Stimulated activated CD8-positive, alpha-beta memory T cell treated with anti-CD3 and anti-CD28 coated beads, Interleukin-7, amount 100 ng/mL, for 48 hours (primary cell): ENCODE measurements at places on chromosomes 4 and X.

DNA sequence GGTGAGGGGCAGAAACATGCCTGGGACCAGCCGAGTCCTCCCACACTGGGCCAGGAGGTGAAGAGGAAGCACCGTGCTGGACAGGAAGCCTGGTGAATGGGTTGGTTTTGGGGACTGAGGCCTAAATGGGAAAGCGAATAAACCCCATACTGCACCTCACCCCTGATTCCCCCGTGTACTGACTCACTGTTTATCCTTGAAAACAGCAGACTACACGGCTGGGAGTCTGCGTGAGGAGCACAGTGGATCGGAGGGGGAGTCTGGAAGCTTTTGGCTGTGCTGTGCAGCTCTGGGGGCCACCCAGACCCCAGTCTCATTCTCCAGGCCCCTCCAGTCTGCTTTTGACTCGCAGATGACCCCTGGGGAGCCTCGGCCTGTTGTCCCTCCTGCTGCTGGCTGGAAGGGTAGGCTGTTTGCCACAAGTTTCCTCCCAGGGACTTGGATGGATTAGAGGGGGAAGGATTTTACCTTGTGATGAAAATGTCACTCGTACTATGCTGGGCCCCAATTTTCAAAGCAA, 90.0 kb downstream of the PSAPL1 start:
- no peak for DNase-seq

DNA sequence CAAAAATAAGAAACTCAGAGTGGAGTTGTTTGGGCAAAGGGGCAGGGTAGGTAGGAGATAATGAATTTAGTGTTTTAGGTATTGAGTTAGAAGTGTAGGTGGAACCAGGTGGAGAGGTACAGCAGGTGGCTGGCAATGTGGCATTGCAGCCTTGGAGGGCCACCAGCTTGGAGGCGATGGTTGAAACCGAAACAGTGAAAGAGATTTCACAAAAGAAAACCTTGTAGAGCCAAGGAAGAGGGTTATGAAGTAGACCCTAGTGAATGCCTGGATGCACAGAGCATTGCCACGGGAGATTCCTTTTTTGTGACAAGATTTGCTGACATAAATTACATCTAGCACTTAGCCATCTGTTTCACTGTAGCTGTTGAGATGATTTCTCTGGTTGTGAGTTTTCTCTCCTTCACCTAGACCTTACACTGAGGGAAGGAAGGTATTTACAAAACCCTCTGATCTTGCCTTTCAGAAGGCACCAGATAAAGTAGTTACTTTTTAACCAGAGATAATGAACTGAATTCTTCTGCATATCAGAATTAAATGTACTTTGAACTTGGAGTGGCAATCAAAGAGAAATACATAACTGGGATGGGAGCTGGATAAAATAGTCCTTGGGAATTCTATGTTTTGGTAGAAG, 104.1 kb upstream of the CASK start:
- no peak for DNase-seq

- DNase-seq = no peak
These were observed 21.1 kb upstream of the WDR17 start for GRCh38 chr4:176044589-176044951.

DNA sequence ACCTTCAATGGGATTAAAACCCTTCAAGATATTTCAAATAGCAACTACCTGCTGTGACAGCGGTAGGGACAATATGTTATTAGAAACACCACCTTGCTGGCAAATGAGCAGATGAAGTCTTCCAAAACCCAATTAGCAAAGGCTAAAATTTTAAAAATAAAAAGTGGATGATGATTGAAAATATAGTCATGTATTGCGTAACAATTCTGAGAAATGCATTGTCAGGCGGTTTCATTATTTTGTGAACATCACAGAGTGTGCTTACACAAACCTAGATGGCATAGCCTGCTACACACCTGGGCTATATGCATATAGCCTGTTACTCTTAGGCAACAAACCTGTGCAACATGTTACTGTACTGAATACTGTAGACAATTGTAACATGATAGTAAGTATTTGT, 91.2 kb upstream of the ANXA3 start:
- DNase-seq = no peak

DNA sequence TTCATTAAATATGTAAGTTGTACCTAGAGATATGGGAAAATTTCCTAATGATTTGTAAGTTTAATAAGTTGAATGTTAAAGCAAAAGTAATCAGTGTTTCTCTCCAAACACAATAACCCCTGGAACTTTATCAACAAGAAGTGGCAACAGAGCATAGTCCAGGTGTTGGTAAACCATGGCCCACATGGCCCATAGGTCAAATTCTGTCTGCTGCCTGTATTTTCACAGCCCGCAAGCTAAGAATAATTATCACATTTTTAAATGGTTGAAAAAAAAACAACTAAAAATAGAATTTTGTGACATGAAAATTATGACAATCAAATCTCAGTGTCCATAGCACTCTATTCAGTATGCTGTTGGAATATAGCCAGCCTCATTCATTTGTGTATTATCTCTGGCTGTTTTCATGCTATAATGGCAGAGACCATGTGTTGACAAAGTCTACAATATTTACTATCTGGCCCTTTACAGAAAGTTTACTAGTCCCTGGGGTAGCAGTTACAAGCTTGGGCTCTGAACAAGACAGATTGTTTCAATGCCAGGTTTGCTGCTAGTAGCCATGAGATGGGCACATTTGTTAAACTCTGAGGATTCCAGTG, 395.8 kb downstream of the GASK1B start:
- DNase-seq = no peak

DNA sequence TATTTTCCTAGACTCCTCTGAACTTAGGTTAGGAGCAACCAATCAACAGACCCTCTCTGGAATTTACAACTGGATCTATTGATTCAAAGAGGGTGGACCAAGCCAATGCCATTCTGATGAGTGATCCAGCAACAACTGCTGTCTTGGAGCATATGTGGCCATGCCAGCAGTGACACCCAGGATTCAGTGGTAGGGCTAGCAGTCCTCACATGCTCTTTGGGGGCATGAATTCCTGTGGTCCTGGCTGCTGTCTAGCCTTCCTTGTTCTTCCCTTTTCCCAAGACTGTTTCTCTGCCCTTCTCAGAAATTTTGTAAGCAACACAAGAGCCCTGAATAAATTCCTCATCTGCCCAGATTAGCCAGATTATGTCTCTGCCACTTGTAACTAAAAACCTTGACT, 61.5 kb upstream of the GATB start:
- no peak for DNase-seq

GRCh38 chr4:87498446-87498900, 30.7 kb downstream of the SPARCL1 start:
- DNase-seq = no peak

DNA sequence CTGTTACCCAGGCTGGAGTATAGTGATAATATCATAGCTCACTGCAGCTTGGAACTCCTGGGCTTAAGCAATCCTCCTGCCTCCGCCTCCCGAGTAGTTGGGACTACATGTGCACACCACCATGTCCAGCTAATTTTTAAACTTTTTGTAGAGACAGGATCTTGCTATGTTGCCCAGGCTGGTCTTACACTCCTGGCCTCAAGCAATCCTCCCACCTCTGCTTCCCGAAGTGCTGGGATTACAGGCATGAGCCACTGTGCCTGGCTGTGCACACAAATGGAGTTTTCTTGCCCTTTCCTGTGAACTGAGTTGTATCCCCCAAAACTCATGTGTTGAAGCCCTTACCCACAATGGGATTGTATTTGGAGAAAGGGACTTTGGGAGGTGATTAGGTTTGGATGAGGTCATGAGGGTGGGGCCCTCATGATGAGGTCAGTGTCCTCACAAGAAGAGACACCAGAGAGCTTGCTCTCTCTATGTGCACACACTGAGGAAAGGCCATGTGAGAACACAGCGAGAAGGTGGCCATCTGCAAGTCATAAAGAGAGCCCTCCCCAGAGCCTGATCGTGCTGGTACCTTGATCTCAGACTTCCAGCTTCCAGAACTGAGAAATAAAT, 40.1 kb downstream of the DDX3X start:
- DNase-seq = no peak

- no peak for DNase-seq
These were observed 929.7 kb downstream of the C4orf33 start for GRCh38 chr4:130025701-130026100.
